A549 (cell line): ENCODE measurements at places on chromosomes 4 and X. TPM values are rescaled to one million over a fixed set of nuclear protein-coding genes. Genes with fewer than 3 reads are reported as not detected.

GRCh38 chrX:118534716-118535493, 39.3 kb downstream of the DOCK11 start:
- no peak for DNase-seq

The TRO gene
- 1.1 to 1.4 TPM (median 1.3 TPM) in 3 replicates for polyA plus RNA-seq

DNA sequence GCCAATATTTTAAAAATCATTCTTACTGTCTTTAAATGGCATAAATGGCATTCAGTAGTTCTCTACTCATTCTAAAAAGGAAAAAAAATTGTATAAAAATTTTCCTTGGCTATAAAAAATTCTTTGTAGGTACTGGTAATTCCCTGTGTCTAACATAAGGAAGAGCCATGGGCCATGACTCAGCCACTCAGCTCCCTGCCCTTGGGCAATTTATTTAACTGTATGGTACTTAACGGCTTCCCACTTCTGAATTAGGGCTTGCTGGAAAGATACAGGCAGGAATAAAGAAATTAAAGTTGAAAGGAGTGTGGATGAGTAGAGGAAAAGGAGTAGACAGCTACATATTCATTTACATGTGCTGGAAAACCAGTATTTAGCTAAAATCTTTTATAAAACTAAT, 30.6 kb downstream of the ABHD18 start:
- DNase-seq: peak; percentile 26

- DNase-seq: no peak
Observed at GRCh38 chr4:145069361-145069760, 28.6 kb downstream of the ANAPC10 start.

The DUSP21 gene
- not detected in 3 replicates for polyA plus RNA-seq
